Left lung (tissue), 14 donors: ENCODE measurements at places on chromosomes 12 and 14. TPM values are rescaled to one million over a fixed set of nuclear protein-coding genes. Genes with fewer than 3 reads are reported as not detected.

DNA sequence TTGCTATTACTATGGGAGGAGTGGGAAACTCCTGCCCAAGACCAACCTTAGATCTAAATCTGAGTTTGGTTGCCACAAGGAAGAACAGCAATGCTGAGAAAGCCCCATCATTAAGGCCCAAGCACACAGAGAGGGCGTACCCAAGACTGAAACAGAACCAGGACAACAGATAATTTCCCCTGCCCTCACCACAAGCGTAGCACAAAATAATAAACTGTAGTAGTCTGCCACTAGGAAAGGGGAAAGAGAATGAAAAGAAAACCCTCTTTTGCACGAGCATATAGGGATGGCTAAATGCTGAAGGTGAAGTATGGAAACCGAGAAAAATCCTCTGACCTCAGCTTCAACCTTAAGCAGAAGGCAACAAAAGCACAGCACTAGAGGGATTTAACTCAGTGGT lies 76.5 kb upstream of the DHRS4 start:
- DNase-seq: no peak

DNA sequence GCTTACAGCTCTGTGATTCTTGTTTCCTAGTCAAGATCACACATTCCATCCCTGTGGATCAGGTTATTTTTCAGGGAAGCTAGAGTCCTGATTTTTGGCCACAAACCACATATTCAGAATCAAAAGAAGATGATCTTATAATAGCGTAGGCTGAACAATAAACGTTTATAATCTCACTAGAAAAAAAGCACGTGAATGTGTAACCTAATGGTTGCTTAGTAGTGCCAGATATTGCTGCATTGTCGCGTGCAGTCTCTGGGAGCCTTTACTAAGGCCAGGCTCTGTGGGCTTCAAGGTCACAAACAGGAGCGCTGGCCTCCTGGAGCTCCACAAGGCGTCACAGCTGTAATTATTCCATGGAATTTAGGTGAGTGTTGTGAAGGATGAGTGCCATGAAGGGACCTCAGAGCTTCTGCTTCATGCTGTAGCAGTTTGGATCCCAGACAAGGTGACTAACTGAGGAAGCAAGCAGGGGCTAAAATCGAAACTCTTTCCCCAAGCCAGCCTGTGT lies 17.4 kb downstream of the CDKN1B start:
- no peak for DNase-seq

DNA sequence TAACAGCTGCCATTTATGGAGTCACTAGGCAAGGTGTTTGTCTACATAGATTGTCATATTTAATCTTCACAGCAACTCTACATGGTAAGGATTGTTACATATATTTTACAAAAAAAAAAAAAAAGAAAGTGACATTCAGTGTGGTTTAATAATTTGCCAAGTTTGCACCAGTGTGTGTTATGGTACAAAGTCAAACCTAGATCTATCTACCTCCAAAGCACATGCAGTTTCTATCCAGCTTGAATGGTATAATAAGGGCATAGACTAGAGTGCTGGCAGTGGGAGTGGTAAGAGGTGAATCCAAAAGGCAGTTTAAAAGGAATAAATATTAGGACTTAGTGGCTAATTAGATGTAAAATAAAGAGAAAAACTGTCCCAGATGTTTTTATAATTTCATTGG lies 66.2 kb upstream of the PCNX4 start:
- DNase-seq: no peak

GRCh38 chr12:109558374-109559199 lies 14.7 kb downstream of the MMAB start:
- DNase-seq: no peak

- DNase-seq: peak; percentile 70
These were observed 36.1 kb downstream of the BAZ2A start for GRCh38 chr12:56593909-56594621.

DNA sequence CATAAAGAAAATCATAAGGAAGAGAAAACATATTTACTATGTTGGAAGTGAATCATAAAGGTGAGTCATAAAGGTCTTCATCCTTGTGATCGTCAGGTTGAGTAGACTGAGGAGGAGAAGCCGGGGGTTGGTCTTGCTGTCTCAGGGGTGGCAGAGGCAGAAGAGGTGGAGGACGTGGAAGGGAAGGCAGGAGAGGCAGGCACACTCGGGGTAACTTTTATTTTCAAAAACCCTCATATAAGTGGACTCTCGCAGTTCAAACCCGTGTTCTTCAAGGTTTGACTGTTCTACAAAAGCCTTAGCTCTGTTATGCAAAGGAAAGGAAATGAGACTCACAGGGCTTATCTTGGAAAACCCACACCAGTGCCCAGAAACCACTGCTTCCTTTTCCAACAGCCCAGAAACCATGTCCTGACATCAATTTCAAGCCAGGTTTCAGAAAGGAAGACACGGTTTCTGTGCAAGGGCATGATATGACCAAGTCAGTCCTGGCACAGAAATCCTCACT lies 14.0 kb downstream of the SMCO2 start:
- no peak for DNase-seq

- DNase-seq: no peak
These were observed 123.9 kb downstream of the GPR65 start for GRCh38 chr14:88128816-88129215.

- no peak for DNase-seq
These were observed 75.6 kb upstream of the SLC24A4 start for GRCh38 chr14:92247341-92247740.

GRCh38 chr14:68563251-68564131 lies 229.4 kb downstream of the ZFP36L1 start:
- DNase-seq: peak; percentile 48

GRCh38 chr12:17470460-17470859 lies 619.5 kb downstream of the RERGL start:
- no peak for DNase-seq

GRCh38 chr14:50060871-50061663 lies 55.3 kb downstream of the VCPKMT start:
- no peak for DNase-seq

DNA sequence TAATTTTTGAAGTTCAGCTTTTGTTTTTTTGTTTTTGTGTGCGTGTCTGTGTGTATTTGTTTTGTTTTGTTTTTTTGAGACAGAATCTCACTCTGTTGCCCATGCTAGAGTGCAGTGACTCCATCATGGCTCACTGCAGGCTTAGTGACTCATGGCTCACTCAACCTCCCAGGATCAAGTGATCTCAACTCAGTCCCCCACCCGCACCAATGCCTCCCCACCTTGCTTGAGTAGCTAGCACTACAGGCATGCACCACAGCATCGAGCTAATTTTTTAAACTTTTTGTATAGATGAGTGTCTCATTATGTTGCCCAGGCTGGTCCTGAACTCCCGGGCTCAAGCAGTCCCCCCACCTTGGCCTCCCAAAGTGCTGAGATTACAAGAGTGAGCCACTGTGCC lies 981.4 kb downstream of the BCL11B start:
- DNase-seq: no peak

DNA sequence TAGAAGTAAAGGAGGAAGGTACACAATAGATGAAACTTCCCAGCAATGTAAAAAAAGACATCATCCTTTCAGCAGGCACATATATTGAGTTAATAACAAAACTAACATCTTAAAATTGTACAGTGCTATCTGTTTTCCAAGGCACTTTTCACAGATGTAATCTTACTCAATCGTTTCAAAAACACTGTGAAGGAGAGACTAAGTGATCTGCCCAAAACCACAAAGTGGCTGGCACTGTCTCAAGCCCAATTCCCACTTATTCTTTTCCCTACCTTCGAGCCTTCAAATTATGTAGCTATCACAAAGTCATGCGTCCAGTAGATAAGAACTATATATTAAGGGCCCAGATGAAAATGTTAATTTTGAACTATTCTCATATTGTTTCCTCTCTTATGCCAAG lies 193.6 kb upstream of the RASSF8 start:
- DNase-seq: no peak

DNA sequence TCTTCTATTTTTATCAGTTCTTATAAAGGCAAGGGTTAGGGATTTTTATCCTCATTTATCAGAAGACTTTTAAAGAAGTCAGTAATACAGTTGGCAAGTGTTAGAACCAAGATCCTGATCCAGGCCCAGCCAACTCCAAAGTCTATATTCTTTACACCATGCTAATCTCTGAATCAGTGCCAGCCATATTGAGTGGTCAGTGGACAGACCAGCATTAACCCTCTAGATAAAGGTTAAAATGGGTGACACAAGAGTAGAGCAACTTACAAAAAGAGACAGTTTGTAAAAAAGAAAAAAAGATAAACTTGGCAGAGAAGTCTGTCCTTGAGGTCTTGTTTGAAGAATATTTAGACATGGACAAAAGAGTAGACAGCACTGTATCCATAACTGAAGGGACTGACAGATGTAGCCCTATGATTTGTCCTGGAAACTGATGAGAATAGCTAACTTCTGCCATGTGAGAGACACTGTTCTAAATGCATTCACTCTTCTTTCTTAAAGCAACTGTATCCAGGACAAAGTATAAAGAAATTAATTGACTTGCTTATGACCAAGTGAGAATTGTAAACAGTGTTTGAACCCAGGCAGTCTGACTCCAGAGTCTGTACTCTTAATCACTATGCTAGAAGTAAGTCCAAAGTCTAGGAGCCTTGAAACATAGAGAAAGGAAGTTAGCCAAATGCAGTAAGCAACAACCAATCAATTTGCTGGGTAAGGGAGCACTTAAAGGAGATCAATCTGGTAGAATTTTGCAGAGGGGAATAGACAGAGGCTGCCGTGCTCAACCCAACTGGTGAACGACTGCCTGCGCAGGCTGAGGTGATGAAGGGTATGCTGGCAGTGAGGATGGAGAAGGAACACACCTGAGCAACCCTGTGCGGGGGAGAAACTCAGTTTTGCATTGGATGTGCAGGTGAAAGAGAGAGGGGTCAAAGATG lies 103.7 kb downstream of the TTC6 start:
- no peak for DNase-seq

The KCNA5 gene
- 1.1 TPM for polyA plus RNA-seq

The TSPAN19 gene
- polyA plus RNA-seq: 1.5 TPM
